MCF 10A (cell line): ENCODE measurements at places on chromosomes 1 and 21. TPM values are rescaled to one million over a fixed set of nuclear protein-coding genes. Genes with fewer than 3 reads are reported as not detected.

Gene OR2M3
- total RNA-seq = not detected in 2 replicates

Gene KIAA1614
- total RNA-seq = 0.66 and 1.1 TPM in 2 replicates

DNA sequence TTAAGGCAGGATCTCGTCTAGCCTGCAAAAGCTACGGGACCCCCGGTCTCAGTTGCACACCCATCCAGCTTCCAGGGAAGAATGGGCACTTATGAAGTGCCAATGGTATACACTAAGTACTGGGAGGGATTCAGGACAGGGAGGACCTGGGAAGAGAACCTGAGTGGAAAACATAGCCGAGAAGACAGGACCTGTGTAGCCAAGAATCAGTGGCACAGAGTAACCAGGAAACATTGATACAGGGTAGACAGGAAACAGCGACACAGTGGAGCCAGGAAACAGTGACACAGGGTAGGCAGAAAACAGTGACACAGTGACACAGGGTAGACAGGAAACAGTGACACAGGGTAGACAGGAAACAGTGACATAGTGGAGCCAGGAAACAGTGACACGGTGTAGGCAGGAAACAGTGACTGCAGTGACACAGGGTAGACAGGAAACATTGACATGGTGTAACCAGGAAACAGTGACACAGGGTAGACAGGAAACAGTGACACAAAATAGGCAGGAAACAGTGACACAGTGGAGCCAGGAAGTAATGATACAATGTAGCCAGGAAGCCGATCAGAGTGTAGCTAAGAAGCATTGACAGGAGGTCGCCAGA lies 138.0 kb upstream of the ARHGEF16 start:
- DNase-seq = no peak

DNA sequence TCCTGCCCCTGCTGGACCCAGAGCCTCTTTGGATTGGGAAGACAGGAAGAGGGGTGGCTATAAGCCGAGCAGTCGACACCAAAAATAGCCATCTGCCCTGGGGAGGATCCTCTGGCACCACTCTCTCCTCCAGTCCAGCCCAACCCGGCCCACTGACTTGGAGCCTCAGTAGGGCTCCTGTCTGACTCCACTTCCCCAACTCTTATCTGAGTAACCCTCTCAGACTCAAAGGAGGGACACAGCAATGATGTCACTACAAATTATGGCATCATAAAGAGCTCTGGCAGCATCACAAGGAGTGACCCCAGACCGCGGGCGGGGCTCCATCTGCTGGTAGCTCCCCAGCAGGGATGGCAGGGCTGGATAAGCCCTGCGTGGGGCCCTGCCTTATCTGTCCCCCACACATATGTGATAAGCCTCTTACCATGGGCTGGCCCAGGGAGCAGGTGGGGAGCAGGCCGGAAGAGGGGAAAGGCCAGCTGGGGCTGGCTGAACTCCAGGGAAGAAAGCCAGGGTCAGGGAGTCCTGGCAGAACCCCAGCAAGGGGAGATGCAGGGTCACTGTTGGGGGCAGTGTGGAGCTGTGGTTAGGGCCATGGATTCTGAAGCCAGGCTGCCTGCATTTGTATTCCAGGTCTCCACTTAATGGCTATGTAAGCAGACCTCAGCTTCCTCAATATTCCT lies 4.6 kb upstream of the SLC6A9 start:
- DNase-seq = no peak

DNA sequence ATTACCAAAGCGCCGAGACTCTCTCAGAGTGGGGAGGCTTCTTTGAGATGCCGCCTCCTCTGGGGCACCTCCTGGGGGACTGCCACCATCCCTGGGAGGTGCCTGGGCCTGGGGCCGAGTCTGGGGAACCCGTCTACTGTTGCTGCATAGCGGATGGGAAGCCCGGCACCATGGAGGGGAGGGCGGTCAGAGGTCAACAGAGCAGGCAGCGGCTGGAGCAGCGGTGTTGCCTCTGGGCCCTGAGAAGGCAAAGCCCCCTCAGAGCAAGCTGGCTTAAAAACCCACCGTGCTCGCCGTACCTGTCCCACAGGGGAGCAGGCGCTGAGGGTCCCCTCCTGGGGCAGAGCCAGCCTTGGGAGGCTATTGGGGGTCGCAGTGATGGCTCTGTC lies 62.0 kb downstream of the ARHGEF16 start:
- no peak for DNase-seq
